ENCODE measurements at places on chromosomes 11 and 22. TPM values are rescaled to one million over a fixed set of nuclear protein-coding genes. Genes with fewer than 3 reads are reported as not detected.

The FAM83F gene
- 1.8 TPM for total RNA-seq

The SCT gene
- not detected for total RNA-seq

The MYO7A gene
- total RNA-seq, result not detected

DNA sequence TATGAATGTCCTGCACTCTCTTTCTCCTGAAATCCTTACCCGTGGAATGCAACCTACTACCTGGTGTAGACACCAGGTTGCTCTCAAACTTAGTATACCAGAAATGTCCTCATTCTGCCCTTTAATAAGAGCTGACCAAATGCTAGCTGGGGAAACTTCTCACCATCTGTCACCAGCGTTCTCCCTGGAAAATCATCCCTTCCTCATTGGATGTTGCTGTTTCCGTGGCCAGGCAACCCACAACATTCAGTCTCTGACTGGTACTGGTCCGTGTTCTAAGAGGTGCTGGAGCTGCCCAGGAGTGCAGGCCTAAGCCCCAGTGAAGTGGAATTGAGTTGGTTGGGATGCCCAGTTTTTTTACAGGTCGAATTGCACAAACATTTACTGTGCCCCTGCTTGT lies 40.7 kb upstream of the RAB1B start:
- H3K27me3 ChIP-seq, result no peaks in the 10 kb centered on the region
- peaks cover 12% of the 10 kb centered on the region for H3K36me3 ChIP-seq
- H3K27ac ChIP-seq, result no peak overlapping the region
- DNase-seq, result no peak
- H3K4me3 ChIP-seq, result no peak overlapping the region

The TREH gene
- not detected for total RNA-seq

The TMEM191B gene
- total RNA-seq, result not detected

DNA sequence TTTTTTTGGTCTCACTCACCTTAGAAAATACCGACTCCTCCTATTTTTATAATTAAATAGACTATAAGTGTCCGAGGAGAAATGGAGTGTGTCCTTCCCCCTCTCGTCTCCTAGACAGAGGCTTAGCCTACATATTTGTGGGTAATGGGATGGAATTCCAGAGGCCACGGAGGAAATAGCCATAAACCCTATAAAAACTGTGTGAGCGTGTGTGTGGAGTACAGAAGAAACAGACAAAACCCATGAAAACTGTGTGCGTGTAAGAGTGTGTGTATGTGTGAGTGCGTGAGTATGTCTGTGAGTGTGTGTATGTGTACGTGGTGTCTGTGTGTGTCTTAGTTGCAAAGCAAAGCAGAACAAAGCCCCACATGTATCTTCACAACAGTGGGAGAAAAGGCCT lies 883.5 kb downstream of the OPCML start:
- H3K4me1 ChIP-seq, result no peaks in the 10 kb centered on the region
- no peaks in the 10 kb centered on the region for H3K36me3 ChIP-seq
- peaks cover 2% of the 10 kb centered on the region for H3K27me3 ChIP-seq
- no peak overlapping the region for H3K4me3 ChIP-seq
- no peak for DNase-seq

The USP28 gene
- 26.1 TPM for total RNA-seq

The GAB4 gene
- total RNA-seq, result not detected

DNA sequence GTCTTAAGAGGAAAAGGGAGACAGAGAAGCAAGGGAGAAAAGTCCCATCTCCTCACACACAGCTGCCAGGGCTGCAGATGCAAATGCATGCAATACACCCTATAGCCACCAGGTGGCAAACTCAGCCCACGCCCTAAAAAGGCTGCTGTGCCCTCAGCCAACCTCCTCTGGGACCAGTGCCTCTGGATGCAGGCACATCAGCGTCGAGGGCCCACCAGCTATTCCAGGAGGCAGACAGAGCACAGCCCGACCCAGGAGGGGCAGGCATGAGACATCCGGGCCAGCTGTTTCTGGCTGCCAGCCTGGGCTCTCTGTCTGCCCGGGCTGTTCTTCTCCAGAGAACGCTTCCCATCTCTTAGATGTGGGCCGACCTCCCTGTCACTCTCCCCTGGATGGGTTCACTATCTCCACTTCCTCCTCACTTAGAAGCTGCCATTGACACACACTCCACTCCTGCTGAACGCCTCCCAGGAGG lies 39.7 kb downstream of the TPBGL start:
- H3K27ac ChIP-seq, result peak overlapping the region; percentile 73
- peaks cover 8% of the 10 kb centered on the region for H3K36me3 ChIP-seq
- H3K4me1 ChIP-seq, result peaks cover 38% of the 10 kb centered on the region
- H3K27me3 ChIP-seq, result no peaks in the 10 kb centered on the region
- H3K4me3 ChIP-seq, result no peak overlapping the region

The RAC2 gene
- total RNA-seq, result 759 TPM
